Activated CD4-positive, alpha-beta T cell treated with anti-CD3 and anti-CD28 coated beads, Interleukin-2, amount 10 ng/mL, durations not matched to agents 24 days and 14 days (primary cell): ENCODE measurements at places on chromosomes 3 and 15. TPM values are rescaled to one million over a fixed set of nuclear protein-coding genes. Genes with fewer than 3 reads are reported as not detected.

- no peak for DNase-seq
Measured at GRCh38 chr3:9216736-9217135, 32.7 kb downstream of the SRGAP3 start.

ATP10A gene
- total RNA-seq = 42.7 and 48.0 TPM in 2 replicates

GRCh38 chr15:63572749-63573464 lies 24.3 kb upstream of the FBXL22 start:
- DNase-seq = no peak

GRCh38 chr3:153061938-153062528 lies 100.0 kb upstream of the RAP2B start:
- DNase-seq = no peak

- no peak for DNase-seq
Measured at GRCh38 chr15:38894243-38894948, 329.8 kb upstream of the RASGRP1 start.

DNA sequence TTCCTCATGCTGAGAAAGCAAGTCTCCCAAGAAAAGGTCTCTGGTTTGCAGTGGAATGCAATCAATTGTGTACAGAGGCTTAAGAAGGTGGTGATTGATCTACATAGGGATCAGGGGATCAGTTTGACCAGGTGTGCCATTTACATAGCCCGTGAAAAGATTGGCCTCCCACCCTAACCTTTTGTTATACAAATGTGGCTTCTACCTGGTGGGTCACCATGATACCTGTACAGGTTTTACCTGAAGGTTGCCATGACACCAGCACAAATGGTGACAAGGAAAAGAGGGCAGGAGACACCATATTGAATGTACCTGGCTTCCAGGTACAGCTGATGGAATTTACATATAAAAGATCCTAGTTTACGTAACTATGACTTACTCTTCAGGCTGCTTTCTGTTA lies 25.5 kb upstream of the TEX55 start:
- no peak for DNase-seq

DNA sequence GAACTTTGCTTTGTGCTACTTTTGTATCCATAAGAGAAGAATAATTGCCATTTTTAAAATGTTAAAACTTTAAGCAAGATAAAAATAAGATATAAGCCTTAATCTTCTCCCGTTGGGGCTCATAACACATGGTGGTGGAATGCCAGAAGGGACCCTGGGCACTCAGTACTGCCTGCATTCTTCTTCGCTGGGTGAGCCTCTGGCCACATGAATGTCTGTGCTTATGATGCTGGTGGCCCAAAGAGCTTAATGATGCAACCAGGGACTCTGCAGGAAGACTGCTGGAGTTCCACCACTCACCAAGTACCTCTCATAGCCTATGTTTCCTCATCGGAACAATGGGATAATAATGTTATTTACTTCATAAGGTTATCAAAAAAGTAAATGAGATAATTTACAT lies 103.6 kb downstream of the ERC2 start:
- no peak for DNase-seq

DNA sequence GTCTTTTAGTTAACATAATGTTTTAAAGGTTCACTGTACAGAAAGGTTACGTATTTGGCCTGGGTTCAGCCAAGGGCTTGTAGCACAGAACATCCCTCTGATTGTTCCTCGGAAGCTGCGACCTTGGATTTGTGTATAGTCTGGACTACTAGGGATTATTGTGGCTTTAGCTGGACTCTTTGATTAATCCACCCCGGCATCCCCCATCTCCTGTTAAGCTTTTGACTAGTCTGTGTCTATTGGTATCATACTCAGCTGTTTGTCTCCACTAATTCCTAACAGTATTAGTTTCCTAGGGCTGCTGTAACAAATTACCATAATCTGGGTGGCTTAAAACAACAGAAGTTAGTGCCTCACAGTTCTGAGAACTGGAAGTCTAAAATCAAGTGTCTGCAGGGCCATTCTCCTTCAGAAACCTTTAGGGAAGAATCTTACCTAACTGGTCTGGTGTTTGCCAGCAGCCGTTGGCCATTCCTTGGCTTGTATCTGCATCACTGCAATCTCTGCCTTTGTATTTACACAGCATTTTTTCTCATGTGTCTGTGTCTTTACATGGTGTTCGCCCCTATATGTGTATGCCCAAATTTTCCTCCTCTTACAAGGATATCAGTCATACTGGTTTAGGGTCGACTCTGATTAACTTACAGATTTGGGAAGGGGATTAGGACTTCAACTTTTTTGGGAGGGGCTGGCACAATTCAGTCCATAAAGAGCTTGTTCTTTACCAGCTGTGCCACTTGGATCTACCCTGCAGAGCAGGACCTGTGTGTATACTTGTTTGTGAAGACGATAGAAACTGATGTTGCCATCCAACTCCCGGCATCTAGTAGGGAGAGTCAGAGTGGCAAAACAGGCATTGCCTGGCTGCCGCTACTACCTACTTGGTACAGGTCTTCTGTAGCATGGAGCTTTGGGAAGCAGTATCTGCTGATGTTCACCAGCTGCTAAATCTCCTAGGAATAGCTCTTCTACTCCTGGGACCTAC lies 117.8 kb downstream of the UBE2E2 start:
- no peak for DNase-seq

ASB14 gene
- total RNA-seq = not detected in 2 replicates

DNA sequence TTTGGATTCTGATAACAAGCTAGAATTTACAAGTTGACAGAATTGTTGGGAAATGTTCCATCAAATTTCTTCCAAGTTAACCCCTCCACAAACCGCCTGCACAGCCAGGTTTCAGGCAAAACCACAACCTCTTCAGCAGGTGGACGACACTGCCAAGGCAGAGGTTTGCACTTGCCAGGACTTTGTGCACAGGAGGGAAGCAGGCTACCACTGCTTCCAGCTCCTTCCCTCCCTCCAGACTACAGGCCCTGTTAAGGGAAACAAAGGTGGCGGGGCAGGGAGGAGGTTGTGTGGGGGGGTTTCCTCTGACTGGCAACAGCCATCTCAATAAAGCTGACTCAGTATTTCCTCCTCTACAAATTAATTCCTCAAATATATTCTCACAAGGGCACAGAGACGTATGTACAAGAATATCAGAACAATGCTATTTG lies 42.2 kb downstream of the TBC1D2B start:
- DNase-seq = no peak

- no peak for DNase-seq
Measured at GRCh38 chr15:96320703-96321638, 9.5 kb upstream of the NR2F2 start.

NBEAL2 gene
- 115 and 119 TPM in 2 replicates for total RNA-seq

GRCh38 chr3:12401208-12401607 lies 83.1 kb upstream of the TSEN2 start:
- no peak for DNase-seq
